ENCODE measurements at places on chromosomes 12 and 14.

DNA sequence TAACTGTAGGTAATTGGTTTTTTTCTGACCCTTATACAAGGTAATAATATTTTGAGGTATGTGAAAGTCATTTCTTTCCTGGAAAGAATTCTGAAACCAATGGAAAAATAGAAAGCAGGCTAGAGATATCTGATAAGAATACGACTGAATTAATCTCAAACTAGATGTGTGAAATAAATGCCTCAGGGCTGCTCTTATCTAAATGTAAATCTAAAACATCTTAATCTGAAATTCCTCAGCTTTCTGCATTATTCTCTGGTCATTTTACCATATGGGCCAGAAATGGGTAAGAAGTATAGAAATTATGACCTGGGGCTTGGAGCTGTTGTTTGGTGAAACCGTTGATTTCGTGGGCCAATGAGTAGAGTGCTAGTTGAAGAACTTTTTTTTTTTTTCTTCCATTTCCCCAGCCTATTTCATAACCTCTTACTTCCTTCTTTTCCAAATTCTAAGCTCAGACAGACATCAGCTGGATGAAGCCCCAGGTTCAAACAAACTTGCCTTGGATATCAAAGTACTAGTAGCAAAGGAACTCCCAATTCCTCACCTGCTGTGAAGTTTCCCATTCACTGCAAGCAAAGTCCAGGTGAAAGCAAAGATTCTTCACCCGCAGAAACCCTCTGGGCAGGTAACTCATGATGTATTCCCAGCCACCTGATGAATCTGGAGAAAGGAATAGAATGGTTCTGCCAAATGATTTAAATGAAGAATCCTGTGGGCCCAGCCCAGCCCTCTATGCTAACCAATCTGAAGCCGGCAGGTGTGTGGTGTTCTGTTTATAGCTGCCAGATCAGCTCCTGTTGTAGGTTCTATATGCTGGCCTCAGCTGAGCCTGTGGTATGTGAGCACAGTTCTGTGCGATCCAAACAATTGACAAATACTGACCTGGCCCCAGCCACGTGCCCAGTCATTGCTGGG is 9.7 kb upstream of the FOS start:
- no peak for DNase-seq

- DNase-seq: no peak
These were observed 51.8 kb downstream of the ZFYVE21 start for GRCh38 chr14:103767336-103767894.

GRCh38 chr14:80927083-80927989 is 14.2 kb downstream of the CEP128 start:
- DNase-seq: no peak

GRCh38 chr12:14394317-14395073 is 29.0 kb downstream of the ATF7IP start:
- peak; percentile 74 for DNase-seq

GRCh38 chr14:70002589-70003346 is 123.6 kb downstream of the SMOC1 start:
- DNase-seq: no peak

DNA sequence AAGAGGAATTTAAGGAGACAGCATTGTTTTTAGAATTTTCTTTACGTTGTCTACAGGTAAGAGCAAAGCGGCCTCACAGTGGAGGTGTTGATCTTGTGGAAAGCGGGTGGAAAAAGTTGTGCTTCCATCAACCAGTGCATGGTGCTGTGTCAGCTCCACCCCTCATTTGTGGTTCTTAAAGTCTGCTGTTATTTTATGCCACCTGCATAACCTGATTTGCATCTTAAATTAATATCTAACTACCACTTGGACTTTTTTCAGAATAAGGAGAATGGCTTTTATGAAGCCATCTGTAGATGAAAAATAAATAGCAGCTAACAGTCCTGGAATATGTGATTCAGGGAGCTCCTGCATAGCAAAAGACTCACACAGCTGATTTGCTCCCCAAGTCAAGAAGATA is 135.1 kb downstream of the SNAPC1 start:
- no peak for DNase-seq

- DNase-seq: no peak
These were observed 14.4 kb upstream of the CCER1 start for GRCh38 chr12:90969346-90969745.

DNA sequence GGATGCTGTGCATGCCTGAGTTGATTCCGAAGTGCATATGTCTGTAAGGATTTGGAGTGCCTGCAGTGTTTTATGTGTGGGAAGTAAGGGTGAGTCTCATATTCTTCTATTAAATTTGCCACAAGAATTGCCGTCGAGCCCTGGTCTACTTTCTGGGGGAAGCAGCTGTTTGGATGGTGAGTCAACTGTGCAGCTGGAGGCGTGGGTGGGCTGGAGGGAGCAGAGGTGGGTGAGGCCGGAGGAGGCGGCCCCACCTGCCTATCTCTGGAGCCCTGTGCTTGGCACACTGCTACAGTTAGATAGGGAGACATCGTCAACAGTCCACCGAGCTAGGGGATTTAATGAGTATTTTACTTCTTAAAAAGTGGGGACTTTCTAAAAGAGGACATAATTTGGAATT is 9.7 kb downstream of the GLRX5 start:
- DNase-seq: no peak

DNA sequence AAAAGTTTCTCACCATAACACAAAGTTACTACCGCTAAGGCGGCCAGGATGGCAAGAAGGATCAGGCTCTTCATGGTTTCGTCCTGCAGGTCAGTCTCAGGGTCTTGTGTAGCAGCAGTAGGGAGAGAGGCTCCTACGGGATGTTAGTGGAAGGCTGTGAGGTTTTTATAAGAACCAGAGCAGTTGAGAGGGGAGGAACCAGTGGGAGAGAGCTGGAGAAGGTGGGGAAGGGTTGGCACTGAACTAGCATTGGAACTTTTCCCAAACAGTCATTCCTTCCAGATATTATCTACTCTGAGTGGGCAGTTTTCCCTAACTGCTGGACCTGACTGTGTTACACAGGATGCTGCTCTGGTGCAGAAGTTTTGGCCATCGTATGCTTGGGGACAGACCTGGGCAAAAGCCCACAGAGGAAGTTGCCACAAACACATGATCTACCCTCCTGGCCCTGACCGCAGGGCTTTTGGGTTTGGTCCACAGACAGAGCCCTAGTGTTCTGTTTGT is at the start of gene MGP:
Gene MGP (minus strand): TSS at position 137 of the 504 bp plus-strand sequence. CDS start 63 bp downstream, at position 74.
- DNase-seq: peak; percentile 24

- DNase-seq: no peak
These were observed 66.6 kb upstream of the NELL2 start for GRCh38 chr12:44942714-44943113.

DNA sequence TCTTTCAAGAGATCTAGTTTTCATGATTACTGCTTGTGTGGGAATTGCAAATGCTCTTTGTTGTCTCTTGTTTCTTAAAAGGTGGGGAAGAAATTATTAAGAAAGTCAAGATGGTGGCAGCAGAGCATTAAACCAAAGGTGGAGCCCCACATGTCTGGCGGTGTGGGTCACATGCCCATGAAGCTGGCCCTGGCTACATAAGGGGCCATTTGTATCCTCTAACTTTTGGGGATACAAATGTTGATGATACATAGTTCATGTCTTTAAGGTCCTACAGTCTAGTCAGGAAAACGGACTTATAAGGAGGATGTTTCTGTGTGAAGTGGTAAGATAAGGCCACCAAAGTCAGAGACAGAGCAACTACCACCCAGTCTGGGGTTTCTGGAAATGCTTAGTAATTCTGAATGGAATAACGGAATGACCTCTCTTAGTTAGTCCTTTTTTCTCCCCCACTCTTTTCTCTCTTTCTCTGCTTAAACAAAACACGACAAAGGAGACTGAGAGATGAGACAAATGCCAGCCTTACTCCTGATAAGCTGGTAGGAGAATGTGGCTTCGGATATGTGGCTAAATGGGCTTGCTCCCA is 39.9 kb upstream of the PTHLH start:
- no peak for DNase-seq

- DNase-seq: no peak
These were observed 134.4 kb upstream of the NUDT4 start for GRCh38 chr12:93243382-93243688.

- DNase-seq: no peak
These were observed 39.1 kb downstream of the SLC8A3 start for GRCh38 chr14:70149596-70150165.

DNA sequence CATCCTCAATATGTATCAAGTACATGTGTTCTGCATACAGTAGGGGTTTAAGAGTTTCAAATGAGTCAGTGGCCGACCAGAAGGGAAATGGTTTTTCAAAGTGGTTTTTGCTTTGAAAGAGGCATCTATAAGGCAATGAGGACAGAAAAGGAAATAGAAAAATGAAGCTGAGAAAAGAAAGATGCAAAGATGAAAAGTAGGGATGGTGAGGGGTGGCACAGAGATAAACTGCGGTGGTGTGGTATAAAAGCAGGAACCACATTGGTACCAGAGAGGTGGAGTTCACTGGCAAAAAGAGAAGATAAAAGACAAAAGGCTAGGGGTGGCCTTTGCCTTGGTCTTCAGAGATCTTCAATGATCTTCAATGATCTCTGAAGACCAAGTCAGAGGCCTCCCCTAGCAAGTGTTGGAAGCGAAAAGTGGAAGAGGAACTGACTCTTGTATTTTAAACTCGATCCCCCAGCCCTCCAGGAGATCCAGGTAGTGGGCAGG is 144.0 kb upstream of the KRR1 start:
- no peak for DNase-seq

DNA sequence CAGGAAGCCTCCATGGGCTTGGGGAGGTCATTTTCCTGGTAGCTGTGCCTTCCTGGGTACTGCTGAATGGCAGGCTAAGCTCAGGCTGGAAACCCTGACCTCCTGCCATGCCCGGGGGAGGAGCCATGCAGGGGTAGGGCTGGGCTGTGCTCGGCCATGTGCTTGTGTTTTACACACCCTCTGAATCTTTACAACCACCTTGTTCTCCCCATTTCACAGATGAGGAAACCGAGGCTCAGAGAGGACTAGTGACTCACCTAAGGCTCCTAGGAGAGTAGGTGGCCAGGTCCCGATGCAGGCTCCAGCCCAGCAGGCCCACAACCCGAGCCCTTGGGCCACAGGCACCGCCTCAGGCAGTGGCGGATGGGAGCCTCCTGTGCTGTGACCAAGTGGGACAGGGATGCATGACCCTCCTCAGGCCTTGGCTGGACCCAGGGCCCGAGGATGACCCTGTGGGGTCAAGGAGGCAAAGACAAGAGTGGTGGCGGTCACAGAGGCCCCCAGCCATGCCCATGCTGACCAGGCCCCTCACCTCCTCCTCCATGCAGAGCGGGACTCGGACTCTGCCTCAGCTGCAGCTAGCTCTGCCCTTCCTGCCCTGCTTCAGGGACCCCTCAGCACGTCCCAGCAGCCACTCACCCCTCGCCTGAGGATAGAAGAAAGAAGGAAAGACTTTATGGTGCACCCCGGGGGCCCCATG is 136.1 kb downstream of the CALM1 start:
- DNase-seq: no peak

GRCh38 chr14:54577977-54578376 is 11.0 kb downstream of the SAMD4A start:
- peak; percentile 33 for DNase-seq

DNA sequence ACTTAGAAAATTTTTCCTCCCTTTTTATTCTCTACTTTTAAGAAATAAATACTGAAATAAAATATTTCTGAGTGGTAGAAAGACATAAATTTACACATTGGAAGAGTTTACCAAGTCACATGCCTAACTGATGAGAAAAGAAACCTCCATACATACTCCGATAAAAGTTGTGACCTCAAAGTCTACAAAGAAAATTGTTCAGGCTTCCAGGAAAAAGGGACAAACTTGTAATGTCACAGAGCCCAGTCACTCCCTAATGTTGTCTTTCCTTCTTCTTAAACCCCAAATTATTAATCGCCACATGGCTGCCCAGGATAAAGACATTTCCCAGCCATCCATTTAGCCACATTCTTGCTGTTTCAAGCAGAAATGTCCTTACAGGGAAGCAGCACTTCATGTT is 455.3 kb downstream of the MDGA2 start:
- DNase-seq: no peak

DNA sequence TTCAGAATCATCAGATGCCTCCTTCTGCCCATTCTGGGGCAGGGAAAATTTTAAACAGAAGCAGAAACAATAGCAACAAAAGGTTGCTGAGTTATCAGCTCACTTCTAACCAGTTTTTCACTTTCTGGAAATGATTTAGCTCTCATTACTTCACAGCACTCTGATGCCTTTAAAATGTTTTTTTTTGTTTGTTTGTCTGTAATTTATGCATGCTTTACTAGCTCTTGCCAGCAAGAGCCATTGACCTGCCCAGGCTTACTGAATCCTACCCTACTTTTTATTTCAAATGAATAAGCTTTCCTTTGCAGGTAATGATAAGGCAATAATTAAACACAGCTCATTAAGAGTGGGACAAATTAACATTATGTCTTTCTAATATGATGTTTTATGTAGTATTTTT is 466.1 kb upstream of the NOVA1 start:
- DNase-seq: no peak

DNA sequence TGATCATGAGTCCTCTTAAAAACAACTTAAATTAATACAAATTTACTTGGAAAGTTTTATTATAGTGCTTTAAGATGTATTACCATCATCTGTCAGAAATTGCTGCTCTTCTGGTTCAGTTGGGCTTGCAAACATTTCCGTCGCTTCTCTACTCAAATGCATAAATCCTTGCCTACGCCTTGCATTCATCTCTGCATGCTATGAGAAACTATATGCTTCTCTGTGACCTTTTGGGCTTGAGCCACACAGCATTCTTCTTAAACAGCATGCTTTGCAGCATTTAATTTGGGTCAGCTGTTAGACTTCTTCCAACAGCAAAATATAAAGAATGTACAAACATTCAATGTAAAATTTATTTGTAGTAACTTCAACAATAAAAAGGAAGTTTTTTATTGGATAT is 305.7 kb upstream of the FLRT2 start:
- no peak for DNase-seq

DNA sequence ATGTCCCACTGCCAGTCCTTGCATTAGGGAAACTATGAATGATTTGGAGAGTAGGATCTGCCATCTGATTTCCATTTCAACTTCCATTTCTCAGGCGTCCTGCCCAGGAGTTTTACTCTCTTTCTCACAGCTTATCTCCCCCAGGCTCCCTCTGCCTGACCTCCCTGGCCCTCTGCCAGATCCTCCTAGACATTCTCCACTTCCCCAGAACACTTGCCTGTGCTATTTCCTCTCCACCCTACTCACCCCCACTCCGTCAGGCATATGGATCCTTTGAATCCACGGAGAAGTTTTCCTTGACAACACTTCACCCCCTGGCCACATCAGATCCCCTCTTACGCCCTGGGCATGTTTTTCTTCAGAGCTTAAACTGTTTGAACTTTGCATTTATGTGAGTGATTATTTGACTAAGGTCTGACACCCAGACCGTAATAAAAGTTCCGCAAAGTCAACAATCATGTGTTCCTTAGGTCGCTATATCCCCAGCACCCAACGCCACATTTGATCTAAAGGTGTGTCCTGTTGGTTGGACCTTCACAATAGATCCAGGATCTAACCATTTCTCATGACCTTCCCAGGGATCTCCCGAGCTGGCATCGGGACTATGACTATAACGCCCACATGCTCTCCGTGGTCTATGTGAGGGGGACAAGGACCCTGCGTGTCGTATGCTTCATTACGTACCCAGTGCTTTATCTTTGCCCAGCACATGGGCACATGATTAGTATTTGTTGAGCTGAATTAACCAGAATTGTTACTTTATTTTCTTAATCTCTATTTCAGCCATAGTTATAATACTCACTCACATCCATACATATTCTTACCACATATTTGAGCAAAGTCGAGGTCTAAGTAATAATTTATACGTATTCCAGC is 255.8 kb upstream of the FOXN3 start:
- DNase-seq: no peak

- DNase-seq: peak; percentile 12
These were observed 171.5 kb upstream of the PRICKLE1 start for GRCh38 chr12:42761086-42761485.

Data from AG10803 (cell line).